ENCODE measurements at places on chromosomes 1 and 21.

GRCh38 chr1:47190509-47190855, 646 bp upstream of the PDZK1IP1 start:
- no peak for DNase-seq

GRCh38 chr1:230250666-230251065, 175.5 kb downstream of the PGBD5 start:
- no peak for DNase-seq

DNA sequence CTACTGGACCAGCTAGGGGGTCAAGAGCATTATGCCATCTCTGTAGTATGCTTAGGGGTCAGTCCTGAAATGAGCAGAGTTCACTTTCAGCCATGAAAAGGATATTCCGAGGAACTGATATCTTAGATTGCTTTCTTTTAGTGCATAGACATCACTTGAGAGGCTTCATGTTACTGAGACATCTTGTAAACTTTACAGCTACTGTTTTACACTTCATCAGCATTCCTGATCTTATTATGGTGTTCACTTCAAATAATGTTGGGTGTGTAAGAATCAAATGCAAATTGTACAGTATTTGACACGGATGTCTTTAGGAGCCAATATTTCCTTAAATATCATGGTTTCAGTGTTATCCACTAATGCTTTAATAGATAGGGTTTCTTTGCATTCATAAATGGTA, 22.4 kb upstream of the CLDN14 start:
- DNase-seq: no peak

DNA sequence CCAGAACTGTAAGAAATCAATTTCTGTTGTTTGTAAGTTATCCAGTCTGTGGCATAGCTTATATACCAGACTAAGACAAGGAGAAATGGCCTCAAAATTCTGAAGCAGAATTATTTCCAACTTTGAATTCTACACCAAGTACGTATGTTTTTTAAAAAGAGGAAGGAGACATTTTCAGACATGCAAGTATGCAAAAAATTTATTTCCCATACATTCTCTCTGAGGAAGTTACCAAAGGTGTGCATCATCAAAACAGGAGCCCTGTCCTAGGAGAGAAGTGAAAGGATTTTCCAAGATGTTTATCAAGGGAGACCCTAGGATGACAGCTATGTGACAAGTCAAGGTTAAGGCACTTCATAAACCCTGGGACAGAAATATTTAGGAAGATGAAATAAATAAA, 49.3 kb upstream of the RABGAP1L start:
- DNase-seq: no peak

GRCh38 chr1:30378003-30378596, 345.3 kb downstream of the MATN1 start:
- DNase-seq: no peak

Measured in MV-4-11 (cell line).